BE2C (cell line): ENCODE measurements at places on chromosomes 5 and 9.

GRCh38 chr5:177604116-177604521 is 4.2 kb downstream of the B4GALT7 start:
- no peak for DNase-seq

GRCh38 chr5:14286574-14287421 is 143.7 kb downstream of the TRIO start:
- DNase-seq: no peak

DNA sequence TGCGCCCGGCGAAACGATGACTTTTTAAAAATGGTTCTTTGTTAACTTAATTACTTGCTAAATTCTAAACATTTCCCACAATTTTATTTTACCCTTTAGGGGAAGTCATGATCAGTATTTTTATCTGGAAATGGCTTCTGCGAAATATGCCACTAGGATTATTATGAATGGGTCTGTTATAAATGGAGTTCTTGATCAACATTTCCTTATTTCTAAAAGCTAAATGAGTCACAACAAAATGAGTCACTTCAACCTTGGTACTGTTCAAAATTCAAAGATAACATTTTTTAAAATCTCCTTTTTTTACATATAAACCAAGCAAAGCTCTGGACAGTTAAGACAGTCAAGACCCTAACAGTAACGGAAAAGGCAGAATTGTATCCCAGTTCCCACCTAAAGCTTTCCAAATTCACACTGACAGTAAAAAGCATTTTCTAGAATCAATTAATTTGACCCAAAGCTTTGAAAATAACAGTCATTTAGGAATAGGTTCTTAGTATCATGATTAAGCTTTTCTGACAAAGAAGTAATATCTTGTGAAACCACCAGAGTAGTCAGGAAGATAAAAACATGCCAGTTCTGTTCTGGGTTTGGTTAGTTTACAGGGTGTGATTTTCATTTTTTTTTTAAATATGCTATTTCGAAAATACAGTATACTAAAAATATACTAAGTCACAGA is 81.7 kb downstream of the LHFPL2 start:
- no peak for DNase-seq

GRCh38 chr9:120883608-120883996 is 6.6 kb upstream of the PHF19 start:
- DNase-seq: no peak

DNA sequence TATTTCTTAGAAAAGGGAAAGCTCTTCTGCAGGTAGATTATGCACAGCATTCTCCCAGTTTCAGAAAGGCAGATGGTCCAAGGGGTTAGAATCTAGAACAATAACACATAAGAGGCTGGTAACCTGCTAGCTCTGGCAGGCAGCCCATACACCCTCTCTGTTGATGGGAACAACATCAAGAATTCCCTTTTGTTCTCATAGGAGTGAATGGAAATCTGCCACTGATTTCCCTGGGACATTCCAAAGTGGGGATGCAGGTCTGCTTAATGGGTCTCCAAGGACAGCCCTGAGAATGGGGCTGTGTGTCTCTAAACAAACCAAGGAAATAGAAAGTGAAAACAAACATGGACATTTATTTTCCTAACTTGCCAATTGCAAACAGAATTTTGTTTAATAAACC is 456.8 kb downstream of the EBF1 start:
- DNase-seq: no peak

DNA sequence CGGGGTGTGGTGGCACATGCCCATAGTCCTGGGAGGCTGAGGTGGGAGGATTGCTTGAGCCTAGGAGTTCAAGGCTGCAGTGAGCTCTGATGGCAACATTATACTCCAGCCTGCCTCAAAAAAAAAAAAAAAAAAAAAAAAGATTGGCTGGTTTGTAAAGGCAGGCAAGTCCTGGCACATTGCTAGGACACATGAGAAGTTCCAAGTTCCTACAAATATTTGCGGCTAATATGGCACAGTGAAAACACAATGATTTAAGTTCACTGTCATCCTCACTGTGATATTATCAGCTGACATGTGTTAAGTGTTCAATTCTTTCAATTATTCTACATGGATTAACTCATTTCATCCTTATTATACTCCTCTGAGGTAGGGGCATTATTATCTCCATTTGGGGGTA is 20.1 kb downstream of the TMEM268 start:
- DNase-seq: no peak

- DNase-seq: no peak
Measured at GRCh38 chr5:56183506-56183905, 49.6 kb downstream of the ANKRD55 start.

DNA sequence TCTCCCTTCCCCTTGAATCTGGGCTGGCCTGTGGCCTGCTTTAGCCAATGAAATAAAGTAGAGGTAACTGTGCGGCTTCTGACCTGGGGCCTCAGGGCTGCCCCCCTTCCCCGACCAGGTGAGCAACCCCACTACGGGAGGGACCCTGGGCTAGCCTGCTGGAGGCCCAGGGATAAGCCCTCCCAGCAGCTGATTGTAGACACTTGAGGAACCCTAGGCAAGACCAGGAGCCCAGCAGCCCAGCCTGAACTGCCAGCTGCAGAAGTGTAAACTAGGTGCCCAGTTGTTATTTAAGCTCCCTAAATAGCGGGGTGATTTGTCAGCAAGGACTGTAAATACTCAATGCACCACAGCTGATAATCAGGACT is 41.3 kb downstream of the RAPGEF1 start:
- DNase-seq: no peak

- DNase-seq: no peak
Measured at GRCh38 chr9:94805051-94805489, 78.6 kb downstream of the AOPEP start.

DNA sequence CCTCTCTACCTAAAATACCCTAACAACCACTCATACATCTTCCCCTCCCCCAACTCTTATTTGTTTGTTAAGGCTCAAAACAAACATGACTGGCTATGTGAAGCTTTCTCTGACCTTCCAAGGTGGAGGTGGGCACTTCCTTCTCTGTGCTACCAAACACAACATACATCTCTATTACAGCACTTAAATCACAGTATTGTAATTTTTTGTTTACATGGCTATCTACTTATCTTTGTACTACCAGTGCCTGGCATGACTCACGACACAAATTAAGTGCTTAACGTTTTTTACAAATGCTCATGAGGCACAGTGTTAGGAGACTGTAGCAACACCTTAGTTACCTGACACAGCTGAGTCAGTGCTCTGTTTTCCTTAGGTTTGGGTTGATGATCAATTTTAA is 18.6 kb downstream of the HOMER1 start:
- no peak for DNase-seq

DNA sequence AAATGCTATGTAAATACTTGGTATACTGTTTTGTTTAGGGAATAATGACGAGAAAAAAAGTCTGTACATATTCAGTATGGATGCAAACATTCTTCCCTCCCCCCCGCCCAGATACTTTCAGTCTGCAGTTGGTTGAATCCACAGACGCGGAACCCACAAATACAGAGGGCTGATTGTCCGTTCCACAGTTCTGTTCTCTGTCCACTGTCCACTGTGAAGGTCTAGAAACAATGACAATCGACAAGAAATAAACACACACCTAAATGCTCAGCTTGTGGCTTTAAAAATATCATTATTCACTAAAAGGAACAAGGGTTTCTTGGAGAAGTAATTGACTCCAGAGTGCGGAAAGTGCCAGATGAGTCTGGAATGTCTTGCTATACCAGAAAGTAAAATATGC is 109.1 kb downstream of the TMEM161B start:
- DNase-seq: no peak

GRCh38 chr9:130741831-130742449 is 48.4 kb downstream of the EXOSC2 start:
- no peak for DNase-seq

GRCh38 chr5:138482638-138483037 is 17.4 kb downstream of the EGR1 start:
- no peak for DNase-seq

- DNase-seq: peak; percentile 39
Measured at GRCh38 chr9:111599092-111599954, at the start of gene PTGR1. PTGR1 (minus strand) TSS chr9:111599647; CDS start chr9:111597422, 2,225 bp downstream.

GRCh38 chr5:43294226-43294625 is 19.0 kb downstream of the HMGCS1 start:
- DNase-seq: no peak

GRCh38 chr5:140725799-140726471 is 25.7 kb downstream of the ZMAT2 start:
- peak; percentile 87 for DNase-seq
